ENCODE measurements at places on chromosomes 7 and 10.

DNA sequence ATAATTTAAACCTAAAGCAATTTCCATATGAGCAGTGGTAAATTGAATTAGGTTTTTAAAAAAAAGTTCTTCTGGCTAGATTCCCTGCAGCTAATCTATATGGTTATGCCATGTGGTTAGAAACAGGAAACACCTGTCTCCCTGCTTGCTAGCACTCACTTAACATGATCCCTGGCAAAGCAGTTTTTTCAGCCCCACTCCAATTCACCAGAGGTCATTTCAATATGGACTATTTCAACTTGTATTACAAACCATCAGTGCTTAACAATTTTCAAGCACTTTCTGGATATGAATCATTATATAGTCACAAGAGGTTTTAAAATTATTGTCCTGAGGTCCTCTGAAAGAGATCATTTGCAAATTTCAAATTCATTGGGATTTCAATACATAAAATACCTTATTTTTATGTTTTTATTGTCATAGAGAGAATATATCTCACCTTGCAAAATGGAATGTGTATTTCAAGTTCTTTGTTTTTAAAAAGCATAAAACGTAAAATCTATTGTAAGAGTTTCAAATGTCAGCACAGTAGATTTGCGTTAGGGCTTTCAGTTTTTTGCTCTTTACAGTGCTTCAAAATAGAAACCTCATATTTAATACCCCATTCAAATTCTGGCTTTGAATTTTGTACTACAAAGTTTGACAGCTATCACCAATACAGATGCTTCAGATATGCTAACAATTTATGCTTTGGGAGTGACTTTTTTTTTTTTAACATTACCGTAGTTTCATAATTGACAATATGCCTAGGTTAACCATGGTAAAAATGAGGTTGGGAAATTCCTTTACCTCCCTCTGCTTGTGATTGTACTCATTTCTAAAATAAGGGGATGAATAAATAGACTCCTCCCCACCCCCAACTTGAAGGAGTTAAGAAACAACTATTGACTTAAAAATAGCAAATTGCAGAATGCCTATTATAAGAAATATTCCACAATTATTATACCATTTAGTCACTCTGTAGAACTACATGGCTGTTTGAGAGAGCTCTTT, 117.5 kb upstream of the HGF start:
- DNase-seq, result no peak

- DNase-seq, result no peak
Observed at GRCh38 chr7:94547126-94547525, 37.5 kb downstream of the CASD1 start.

GRCh38 chr10:24396396-24396795, 187.5 kb downstream of the KIAA1217 start:
- DNase-seq, result no peak

GRCh38 chr7:158037211-158037610, 550.4 kb downstream of the PTPRN2 start:
- no peak for DNase-seq

GRCh38 chr7:34073676-34074075, 168.3 kb downstream of the BMPER start:
- DNase-seq, result no peak

DNA sequence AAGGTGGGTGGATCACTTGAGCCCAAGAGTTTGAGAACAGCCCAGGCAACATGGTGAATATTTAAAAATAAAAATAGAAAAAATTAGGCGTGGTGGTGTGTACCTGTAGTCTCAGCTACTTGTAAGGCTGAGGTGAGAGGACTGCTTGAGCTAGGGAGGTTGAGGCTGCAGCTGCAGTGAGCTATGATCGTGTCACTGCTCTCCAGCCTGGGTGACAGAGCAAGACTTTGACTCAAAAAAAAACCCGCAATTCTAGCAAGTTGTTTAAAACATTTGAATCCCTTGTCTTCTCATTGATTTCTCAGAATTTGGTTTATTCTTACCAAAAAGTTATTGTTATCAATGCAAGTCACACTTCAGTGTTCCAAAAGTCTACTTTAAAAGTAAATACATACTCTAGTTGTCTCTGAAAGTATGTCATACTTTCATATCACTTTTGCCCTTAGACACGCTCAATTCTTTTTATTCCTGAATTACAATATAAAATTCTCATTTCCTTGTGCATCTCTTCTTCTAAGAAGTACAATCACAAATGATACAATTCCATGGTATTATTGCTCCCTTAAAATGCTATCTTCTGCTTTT, 6.3 kb downstream of the EPC1 start:
- DNase-seq, result no peak

DNA sequence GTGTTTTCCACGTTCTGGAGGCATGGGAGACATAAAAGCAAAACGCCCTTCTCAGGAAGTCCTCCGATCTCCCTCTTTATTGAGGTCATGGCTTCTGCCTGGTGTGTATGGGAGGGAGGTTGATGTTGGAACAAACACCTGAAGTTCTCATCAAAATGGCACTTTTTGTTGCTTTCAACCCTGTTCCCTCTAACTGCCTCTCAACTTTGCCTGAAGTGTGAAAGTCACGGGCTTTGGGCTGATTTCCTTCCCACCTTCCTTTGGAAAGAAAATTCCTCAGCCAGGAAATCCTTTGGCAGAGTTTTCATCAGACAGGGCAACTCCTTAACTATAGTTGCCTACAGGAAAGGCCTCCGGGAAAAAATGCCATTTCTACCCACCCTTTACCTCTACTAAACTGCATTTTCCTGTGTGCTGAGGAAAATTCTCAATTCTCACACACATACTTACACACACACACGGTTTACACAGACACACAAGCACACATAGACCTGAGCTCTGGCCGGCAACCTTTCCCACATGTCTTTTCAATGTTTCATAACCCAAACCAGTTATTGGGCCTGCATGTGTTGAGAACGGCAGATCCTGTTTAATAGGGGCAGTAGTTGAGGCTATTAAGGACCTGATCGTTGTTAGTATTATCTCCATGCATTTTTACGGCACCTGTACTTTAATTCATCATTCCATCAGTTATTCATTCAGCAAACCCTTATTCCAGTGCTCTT, 36.4 kb downstream of the CYP17A1 start:
- DNase-seq, result no peak

DNA sequence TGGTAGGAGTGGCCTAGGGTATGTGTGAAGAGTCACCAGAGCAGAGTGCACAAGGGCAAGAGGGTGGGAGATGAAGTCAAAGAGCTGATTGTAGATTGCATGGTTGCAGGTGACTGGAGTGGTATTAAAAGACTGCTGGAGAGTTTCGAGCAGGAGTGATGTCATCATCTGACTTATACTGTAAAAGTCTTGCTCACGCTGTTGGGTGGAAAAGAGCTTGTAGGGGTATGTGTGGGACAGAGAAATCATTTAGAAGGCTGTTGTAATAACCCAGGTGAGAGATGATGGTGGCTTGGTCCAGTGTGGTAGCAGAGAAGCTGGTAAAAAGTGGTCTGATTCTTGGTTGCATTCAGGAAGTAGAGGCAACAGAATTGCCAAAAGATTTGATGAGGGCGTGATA, 184.1 kb downstream of the ABCA13 start:
- DNase-seq, result no peak

DNA sequence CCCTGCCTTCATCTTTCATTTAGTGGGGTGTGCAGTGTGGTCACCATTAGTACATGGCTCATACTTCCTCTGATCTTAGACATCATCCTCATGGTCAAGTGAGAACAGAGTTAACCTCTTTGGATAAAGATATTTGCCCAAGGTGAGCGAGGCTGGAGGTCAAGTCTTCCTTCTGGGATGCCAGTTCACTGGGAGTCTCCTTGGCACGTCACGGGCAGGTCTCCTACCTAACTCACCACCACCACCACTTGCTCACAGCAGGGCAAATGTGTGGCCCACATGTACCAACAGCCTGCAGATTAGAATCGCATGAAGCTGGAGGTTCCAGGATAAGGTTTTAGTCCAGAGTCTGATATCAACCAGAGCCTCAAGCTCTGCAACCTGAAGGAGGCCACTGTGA, 164.6 kb downstream of the USP6NL start:
- no peak for DNase-seq

DNA sequence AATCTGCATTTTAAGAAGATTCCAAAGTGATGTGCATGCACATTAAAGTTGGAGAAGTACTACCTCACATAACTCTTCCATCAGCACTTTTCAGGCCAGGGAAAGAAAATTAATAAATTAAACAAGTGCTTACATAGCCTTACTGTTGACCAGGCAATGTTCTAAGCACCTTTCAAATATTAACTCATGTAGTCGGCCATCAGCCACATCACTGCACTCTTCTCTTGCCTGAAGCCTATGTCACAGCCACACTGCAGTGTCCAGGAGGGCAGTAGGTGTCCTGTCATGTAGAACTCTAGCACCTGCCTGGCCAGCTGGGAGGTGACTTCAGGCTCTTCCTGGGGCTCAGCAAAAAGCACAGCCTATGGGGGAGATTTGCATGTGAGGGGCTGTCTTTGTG, 71.5 kb downstream of the CDK1 start:
- no peak for DNase-seq

GRCh38 chr7:2621948-2622640, 9.7 kb upstream of the TTYH3 start:
- DNase-seq, result no peak

DNA sequence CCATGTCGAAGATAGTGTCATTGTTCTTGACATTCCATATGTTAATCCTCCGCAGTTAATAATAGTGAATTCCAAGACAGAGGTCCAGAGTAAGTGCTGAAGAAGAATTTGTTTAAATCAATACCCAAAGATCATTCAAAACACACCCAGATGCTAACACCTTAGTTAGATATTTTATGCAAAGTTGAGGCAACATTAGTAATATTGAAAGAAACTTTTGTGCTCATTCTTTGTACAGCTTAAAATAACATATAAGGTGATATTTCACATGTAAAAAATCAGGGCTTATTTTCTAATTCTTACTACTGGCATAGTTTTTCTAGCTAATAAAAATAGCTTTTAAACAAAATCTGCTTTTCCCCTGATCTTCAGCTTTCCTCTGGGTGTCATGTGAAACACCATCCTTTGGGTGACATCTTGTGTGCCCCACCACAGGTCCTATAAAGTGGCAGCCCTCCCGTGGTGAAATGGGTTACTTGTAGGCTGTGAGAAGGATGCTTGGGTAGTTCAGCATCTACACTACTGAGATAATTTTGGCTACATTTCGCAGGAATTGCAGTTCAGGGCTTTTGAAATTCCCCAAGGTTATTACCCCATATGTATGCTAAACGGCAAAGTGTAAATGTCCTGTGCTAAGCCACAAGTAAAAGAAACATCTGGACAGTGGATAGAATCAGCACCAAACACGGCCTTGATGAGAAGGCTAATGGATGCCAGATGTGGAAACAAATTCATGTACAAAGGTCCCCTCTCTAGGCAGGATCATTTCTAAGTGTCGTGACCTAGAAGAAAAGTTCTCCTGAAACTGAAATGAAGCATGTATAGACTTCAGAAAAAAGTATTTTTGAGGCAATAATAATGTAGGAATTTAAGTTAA, 105.4 kb downstream of the GRM3 start:
- DNase-seq, result no peak

DNA sequence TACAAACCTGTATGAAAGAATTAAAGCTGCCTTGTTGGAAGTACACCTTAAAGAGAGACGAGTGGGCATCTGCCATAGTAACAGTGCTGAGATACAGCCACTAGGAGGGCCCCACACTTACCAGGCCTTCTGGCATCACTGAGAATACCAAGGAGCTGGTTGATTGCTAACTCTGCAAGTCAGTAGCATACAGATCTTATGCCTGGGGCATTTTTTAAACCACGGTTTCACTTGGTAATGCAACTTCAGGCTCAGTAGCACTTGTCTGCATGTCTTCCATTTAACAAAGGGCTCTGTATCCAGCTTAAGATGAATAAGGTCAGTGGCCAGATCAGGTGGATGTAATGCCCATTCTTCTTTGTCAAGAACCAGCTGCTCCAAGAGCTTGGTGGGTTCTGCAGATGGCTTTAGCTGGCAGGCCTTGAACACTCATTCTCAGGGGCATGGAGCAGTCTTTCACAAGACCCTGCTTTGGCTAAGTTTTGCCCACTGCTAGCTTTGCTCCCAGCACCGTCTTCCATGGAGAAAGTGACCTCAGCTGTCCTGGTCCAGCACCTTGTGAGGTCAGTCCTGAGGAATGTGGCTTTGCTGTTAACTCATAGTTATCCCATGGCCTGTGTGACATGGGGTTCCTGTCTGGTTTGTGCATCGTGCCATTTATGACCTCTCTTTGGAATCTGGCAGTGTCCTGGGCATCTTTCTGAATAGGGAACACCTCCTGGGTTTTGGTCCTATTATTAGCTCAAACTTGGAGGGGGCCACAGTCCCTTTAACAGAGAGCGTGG, 68.1 kb downstream of the BMPER start:
- no peak for DNase-seq

- DNase-seq, result no peak
Observed at GRCh38 chr10:112151524-112152039, 32.0 kb downstream of the GPAM start.

DNA sequence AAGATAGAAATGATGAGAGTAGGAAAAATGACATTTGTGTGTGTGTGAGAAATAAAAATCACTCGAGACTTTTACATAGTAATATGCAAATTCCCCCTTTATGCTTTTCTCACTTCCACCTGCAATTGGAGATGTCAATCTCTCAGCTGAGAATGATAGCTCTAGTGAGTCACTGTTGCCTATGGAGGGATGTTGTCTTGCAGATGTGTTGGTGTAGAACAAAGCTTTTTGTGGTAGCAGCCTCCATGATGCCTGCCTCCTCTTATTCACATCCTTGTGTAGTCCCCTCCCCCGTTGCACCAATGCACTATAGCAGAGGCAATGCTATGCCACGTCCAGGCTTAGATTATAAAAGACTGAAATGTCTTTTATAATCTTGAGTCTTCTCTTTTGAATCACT, 33.8 kb downstream of the SPAG6 start:
- no peak for DNase-seq

GRCh38 chr7:98116656-98117461, 10.2 kb downstream of the LMTK2 start:
- DNase-seq, result no peak

GRCh38 chr10:101629837-101630632, 41.9 kb downstream of the DPCD start:
- DNase-seq, result no peak

DNA sequence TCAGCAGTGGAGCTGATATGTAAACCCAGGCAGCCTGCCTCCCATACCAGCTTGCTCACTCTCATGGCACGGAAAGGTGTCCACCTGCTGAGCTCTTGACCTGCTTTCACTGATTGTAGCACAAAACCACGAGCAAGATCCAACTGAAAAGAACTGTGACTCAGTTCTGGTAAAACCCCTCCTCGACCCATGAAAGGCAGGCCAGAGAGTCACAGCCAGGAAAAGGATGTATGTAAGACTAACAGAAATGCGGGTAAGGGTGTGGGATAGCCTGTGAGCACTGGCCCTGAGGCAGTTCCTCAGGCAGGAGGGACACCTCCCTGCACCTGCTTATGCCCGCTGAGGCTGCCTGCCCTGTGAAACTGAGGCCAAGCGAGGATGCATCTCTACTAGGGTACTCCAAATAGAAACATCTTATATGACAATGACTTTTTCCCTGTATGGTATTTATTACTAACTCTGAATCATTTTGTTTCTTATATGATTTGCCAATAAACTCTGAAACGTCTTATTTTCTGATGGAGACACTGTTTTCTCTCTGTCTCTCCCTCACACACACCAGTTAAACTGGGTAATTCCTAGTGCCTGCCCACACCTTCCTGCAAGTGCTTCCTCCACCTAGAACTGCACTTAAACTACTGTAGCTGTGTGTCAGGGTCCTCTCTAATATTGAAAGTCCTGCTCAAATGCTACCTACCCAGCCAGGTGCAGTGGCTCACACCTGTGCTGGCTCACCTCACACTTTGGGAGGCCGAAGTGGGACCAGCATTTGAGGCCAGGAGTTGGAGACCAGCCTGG, 73.3 kb upstream of the GHITM start:
- DNase-seq, result no peak
